ENCODE measurements at places on chromosomes 6 and 20.

DNA sequence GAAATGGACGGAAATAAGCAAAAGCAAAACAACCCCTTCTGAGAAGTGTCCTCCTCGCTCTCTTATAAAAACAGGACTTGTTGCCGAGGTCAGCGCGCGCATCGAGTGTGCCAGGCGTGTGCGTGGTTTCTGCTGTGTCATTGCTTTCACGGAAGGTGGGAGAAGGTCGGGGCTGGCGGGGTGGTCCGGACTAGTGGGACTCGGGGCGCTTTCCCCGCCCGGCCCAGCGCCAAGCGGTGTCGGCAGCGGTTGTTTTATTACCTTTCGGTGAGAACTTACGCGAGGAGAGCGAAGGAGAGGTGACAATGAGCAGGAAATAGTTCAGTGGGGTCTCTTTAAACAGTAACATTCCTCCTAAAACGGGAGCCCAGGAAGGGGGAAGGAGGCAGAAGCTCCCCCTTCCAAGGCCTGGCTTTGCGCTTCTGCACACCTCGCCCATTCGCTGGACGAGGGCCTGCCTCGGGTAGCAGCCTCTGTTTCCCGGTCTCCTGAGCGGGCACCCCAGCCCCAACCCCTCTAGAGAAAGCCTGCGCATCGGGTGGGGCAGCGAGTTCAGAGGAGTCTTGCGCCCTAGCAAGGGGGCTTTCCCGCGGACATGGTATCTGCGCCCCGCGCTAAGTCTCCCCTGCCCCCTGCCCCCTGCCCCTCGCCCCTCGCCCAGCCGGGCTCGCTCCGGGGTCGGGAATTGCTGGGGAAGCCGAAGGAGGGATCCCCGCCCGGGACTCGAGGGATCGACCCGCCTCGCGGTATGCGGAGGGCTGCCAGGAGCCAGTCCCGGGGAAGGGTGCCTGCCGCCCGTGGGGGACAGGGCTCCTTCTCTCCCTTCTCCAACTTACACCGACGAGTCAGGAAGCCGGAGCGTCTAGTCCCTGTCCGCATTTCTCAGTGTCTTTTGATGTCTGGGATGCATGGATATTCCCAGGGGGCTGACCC, 1.2 kb upstream of the TBXT start:
- DNase-seq: no peak

GRCh38 chr20:50197463-50198179, 7.0 kb downstream of the CEBPB start:
- no peak for DNase-seq

GRCh38 chr20:36792422-36792821, 18.9 kb upstream of the DSN1 start:
- DNase-seq: no peak

- DNase-seq: no peak
These were observed 36.4 kb upstream of the STXBP5 start for GRCh38 chr6:147167576-147168461.
